LHCN-M2 (cell line): ENCODE measurements at places on chromosomes 1 and 21.

DNA sequence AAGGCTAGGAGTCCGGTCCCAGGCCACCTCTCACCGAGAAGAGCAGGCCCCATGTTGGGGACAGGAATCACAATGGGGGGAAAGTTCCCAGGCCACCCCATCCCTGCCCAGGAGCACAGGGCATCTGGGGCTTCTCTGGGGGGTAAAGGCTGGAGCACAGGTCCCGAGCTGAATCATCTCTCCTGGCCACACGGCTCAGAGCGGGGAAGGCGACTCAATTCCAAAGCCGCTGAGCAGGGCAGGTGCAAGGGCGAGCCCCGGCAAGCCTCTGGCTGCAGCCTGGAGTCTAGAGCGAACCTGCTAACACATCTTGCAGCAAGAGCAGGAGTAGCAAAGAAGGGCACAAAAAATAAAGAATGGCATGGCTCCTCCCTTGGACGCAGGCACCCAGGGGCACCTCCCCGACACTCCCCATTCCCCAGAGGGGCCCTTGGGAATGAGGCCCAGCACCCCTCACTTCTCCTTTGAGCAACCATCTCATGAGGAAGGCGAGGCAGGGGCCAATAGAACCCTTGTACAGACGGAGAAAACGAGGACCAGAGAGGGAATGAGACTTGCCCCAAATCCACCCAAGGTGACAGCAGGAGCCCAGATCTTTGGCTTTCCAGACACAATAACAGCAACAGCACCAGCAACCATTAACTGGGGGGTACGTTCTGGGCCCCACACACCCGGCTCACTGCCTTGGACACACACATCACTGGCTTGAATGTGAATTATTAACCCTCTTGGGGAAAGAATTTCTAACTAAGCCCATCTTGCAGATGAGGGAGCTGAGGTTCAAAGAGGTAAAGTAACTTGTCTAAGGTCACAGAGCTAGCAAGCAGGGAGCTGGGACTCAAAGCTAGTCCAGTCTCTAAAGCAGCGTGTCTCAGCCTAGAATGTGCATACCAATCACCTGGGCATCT lies 20.7 kb upstream of the ALDH4A1 start:
- DNase-seq, result no peak

GRCh38 chr1:53409695-53410094 lies 49.5 kb upstream of the DMRTB1 start:
- DNase-seq, result no peak

DNA sequence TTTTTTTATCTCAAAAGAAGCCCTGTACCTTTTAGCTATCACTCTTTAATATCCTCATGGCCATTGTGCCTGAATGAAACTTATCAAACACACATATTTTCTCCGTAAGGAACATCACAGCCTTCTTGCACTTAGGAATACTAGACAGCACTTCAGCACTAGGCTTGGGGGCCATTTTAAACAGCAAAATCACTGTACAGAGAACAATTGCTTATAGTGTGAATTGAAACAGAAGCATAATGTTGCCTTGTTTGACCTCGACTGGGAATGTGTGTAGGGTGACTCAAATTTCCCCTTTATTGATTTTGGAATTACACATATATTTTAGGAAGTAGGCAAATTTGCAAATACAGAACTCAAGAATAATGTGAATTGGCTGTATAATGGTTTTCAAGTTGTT lies 36.4 kb downstream of the KYAT3 start:
- no peak for DNase-seq

DNA sequence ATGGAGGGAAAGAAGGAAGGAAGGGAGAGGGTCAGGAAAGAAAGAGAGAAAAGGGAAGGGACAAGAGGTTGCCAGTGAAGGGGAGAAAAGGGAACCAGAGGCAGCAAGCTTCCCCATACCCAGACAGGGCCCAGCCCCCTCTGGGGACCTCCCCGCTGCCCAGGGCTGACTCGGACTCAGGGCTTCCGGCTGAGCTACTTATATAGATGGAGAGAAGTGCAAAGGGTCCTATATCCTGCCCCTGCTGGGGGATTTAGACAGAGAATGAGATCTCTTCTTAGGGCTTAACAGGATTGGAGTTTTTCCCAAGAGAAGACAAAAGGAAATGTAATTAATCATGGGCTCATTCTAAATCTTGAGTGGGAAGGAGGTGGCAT lies at the start of gene ETV3L:
Gene ETV3L, minus strand, starts transcription at position 176 of the 377 bp plus-strand sequence. CDS start 285 bp downstream, outside the sequence.
- DNase-seq, result no peak

DNA sequence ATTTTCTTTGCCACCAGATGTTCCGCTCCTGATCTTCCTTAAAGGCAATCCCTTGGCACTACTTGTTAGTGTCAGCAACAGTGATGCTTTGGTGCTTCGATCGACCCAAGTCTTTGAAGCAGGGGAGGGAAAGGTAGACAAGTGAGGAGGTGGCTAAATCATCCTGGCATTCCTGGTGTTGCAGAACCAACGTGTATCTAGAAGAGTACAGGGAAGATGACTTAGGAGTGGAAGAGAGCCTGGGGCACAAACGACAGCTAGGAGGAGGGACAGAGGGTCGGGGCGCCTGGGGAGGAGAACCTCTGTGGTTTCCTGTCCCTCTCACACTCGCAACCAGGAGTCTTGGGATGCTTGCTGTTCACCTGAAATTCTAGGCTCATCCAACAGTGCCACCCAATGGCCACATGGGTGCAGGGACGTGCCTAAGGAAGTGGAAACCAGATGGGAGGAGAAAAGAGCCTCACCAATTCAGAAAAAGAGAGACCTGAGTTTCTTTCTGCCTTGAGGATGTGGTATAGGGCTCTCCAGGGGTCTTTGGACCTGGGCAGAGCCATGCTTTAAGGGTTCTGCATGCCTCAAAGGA lies 9.5 kb upstream of the KCNA2 start:
- peak; percentile 32 for DNase-seq

DNA sequence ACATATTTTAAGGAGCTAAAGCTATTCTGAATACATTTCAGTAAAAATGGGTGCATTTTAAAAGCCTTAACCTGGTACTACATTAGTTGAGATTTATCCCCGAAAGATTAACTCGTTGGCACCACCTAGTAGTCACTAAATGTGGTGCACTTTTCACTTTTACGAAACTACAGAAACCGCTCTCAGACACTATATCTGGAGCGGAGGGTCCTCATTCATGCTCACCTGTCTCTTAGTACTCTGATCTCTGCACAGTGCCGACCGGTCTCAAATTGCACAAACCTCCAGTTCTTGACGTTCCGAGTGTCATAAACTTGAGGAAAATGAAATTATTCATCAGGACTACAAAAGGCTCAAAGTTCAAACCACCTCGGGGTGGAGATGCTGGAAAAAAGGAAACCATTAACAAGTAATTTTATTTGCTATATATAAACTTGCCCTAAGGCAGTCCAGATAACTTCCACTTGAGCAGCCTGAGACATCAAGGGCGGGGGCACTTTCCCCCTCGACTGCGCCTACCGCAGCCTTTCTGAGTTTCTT lies 722 bp downstream of the LZIC start:
- peak; percentile 59 for DNase-seq

DNA sequence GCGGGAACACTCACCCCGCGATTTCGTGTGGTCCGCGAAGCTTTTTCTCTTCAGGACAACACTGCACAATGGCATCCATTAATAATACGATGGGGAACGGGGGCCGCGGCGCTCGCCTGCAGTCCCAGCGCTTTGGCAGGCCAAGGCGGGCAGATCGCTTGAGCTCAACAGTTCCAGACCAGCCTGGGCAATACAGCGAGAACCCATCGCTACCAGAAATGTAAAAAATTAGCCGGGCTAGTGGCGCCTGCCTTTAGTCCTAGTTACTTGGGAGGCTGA lies 17.7 kb downstream of the OR2C3 start:
- DNase-seq, result no peak

- no peak for DNase-seq
Measured at GRCh38 chr1:11072216-11072917, 12.5 kb upstream of the SRM start.

DNA sequence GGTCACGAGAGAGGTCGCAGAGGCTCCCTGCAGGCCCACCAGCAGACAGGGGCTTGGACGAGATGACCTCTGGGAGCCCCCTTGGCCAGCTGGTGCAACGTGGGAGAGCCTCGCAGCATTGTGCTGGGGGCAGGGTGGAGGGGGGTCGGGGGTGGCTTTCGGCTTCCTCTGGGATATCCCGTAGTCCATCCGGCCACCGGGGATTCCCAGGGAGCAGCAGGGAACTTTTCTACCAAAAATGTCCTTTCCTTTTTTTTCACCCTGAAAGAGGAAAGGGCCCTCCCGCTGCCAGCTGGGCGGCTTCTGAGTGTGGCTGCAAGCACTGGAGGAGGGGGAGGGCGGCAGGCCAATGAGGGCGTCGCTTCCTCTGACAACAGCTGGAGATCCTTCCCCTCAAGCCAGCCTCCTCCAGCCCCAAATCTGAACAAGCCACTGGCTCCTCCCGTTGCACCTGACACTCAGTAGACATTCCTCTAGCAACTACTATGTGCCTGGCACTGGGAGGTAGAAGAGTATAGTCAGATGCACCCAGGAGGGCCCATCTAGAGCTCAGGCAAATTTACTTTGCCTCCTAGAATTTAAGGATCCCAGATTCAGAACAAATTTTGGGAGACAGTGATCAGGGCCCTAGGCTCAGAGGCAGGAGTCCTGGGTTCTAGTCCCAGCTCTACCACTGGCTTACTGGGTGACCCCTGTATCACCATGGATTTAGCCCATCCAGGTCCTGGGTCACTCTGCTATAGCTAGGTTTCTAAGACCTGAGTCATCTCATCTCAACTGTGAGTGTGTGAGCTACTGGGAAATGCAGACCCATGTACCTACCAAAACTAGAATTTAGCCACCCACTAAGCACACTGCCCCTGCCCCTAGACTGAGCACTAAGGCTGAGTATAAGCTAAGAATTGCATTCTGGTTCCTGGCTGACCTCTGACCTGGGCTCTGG lies 2.7 kb downstream of the MOB3C start:
- DNase-seq, result peak; percentile 79

DNA sequence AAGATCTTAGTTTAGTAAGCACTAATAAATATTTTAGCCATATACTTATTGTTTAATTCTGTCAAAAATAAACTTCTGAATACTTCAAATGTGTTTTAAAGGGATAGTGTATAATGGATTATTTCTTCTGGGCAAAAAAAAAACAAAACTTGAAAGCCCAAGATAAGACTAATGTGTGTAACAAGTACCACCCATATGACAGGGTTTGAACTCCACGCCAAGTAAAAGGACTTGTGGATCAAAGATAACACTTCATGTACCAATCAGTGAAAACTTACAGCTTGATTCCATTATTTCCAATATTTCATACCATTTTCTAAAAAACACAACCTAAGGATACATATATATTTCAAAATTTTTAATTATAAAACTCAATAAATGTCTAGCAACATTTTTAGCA lies 59.5 kb downstream of the DENND1B start:
- DNase-seq, result no peak

- no peak for DNase-seq
Measured at GRCh38 chr21:28991861-28992525, 684 bp downstream of the LTN1 start.

DNA sequence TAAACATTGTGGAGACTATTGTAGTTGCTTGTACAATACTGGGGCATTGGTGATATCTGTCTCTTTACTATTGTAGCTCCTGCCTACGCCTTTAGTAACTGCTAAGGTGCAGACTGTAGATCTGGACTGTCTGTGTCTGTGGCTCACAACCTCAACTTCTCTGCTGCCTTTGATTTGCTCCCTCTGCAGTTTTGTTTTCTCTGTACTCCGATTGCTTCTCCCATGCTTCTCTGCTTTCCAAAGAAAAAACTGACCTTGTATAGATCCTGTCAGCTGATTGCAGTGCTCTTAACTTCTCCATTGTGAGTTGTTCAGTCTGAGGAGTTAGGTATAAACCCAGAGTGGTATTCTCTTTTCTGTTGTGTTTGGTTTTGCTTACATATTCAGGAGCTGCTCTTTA lies 15.3 kb downstream of the MAGI3 start:
- no peak for DNase-seq

- no peak for DNase-seq
Measured at GRCh38 chr1:212217633-212218032, 67.6 kb upstream of the PPP2R5A start.

DNA sequence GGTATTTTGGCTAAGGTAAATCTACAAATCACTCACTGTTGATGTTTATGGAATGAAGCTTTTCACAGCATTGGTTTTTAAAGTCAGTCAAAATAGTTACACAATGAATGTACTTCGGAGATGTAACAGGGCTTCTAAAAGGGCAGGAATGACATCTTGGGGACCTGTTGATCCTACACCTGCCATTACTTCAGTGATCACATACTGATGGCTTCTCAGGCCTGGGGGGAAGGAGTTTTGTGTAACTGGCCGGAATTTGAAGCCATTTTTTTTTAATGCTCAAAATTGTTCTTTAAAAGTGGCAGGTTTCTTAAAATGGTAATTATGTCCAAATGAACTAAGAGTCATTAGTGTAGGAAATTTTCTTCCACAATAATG lies 11.2 kb downstream of the RPL5 start:
- no peak for DNase-seq

- DNase-seq, result peak; percentile 14
Measured at GRCh38 chr1:55927702-55928290, 651.6 kb downstream of the PLPP3 start.

DNA sequence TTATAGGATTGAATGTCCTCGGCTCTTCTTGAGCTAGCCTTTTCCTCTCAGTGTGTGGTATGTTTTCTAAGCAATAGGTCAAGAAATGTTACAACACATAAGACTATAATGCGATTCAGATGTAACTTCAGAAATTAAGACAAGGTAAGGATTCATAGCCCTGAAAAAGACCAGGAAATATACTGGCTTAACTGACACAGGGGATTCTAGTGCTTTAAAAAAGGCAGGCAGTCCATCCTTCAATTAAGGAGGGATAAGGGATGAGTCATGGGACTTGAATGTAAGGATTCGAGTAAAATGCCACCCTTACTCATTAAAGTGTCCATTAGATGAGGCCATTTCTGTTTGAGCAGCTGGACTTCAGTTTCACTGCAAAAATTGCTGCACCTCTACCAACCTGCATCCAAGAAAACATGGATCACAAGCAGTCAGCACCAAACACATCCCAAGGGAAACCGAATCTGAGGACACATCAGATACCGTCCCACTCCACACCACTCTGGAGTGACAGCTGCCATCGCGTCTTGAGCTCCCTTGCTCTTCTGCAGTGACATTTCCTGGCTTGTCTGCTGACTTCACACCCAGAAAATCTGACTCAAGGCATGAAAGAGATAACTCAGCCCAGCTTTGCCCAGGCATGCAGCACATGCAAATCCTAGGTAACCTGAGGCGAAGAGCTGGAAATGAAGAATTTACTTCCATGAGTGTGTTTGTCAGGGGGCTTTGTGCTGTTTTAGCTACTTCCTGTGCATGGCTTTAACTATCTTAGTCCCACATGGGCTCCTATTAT lies 37.8 kb downstream of the NGF start:
- peak; percentile 51 for DNase-seq

DNA sequence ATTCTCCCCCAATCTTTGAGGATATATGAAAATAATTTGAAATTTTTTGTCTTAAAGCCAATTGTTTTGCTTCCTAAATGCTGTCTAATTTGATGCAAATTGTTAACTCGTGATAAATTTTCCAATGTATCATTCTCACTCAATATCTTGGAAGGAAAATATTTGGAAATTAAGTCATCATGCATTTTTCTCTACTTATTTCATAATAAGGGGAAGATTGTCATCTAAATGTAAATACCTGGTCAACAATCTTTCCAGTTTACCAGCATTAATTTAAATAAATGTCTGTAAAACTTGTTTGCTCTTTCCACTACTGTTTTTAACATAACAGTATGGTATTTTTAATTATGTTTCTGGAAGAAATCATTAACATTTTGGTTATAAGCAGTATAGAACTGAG lies 78.3 kb upstream of the KCTD3 start:
- DNase-seq, result no peak
